Stimulated activated CD4-positive, alpha-beta T cell treated with anti-CD3 and anti-CD28 coated beads, Interleukin-4, amount 100 ng/mL, for 24 hours (primary cell): ENCODE measurements at places on chromosomes 2 and 18.

DNA sequence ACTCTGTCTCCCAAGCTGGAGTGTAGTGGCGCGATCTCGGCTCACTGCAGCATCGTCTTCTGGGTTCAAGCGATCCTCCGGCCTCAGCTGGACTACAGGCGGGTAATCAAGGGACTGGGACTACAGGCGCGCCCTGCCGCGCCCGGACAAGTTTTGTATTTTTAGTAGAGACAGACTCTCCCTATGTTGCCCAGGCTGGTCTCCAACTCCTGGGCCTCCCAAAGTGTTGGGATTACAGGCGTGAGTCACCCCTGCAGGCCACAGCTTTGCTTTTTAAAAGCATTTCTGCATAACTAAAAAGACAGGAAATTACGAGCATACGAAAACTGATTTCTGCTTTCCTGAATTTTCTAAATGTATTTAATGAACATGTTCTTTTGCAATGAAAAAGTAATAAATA, 916 bp upstream of the OSBPL1A start:
- DNase-seq: no peak

GRCh38 chr2:212863185-212863588, 288.2 kb downstream of the IKZF2 start:
- DNase-seq: peak; percentile 3

- DNase-seq: no peak
Measured at GRCh38 chr2:123720760-123721159, 304.3 kb upstream of the CNTNAP5 start.

DNA sequence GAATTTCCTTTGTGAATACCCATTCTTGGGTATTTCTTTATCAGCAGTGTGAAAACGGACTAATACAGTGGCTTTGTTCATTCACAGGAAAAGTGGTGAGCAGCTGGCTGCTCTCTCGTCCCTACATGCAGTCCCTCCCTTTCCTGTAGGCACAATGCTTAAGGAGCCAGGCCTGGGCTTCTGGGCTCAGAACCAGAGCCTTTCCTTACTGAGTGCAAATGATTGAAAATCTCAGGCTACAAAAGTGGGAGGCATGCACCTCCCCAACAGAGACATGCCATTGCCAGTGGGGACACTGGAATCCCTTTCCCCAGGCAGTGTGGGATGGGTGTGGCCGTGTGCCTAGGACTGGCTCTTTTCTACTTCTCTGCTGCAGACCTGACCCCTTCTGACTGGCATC, 61.3 kb downstream of the MCFD2 start:
- DNase-seq: no peak

DNA sequence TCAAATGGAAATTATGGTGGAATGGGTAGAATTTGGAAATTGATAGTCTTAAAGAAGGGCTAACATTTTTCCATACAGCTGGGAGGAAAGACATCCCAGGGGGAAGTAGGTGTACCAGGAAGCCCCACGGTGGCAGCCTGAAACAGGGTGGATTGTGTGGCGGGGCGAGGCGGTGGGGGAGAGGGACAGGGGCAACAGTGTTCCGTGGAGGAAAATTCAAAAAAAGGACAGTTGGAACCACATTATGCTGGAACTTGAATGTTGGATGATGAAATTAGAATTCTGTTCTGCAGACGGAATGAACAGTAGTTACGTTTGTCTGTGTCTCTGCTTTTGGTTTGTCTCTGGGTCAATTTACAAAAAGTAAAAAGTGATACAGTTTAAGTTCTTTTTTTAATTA, 10.6 kb upstream of the CIB4 start:
- DNase-seq: no peak
